H9 (cell line): ENCODE measurements at places on chromosomes 6 and 20. TPM values are rescaled to one million over a fixed set of nuclear protein-coding genes. Genes with fewer than 3 reads are reported as not detected.

KIF6 gene
- 0.63 and 0.88 TPM in 2 replicates for total RNA-seq

CHRNA4 gene
- 1.1 and 2.5 TPM in 2 replicates for total RNA-seq

MTG2 gene
- 25.1 and 27.7 TPM in 2 replicates for total RNA-seq

MPIG6B gene
- total RNA-seq = not detected in 2 replicates

BMP7 gene
- total RNA-seq = 17.7 and 19.6 TPM in 2 replicates

OPRL1 gene
- total RNA-seq = 0.90 and 1.0 TPM in 2 replicates

TPBG gene
- 19.0 and 20.8 TPM in 2 replicates for total RNA-seq

PI16 gene
- total RNA-seq = not detected in 2 replicates

LRRN4 gene
- total RNA-seq = 0.22 and 0.42 TPM in 2 replicates

WRNIP1 gene
- total RNA-seq = 38.1 and 40.0 TPM in 2 replicates

MOCS1 gene
- 14.0 and 15.2 TPM in 2 replicates for total RNA-seq

APMAP gene
- total RNA-seq = 67.8 and 69.1 TPM in 2 replicates

LY6G5C gene
- total RNA-seq = 1.8 and 2.2 TPM in 2 replicates

RBM24 gene
- 0.48 and 0.55 TPM in 2 replicates for total RNA-seq

SYTL3 gene
- total RNA-seq = 0.09 and 0.20 TPM in 2 replicates

POU5F1 gene
- 2,134 TPM in 2 replicates for total RNA-seq

SNPH gene
- total RNA-seq = 1.8 TPM in 2 replicates

MEA1 gene
- total RNA-seq = 105 and 113 TPM in 2 replicates

LIN28B gene
- 109 and 110 TPM in 2 replicates for total RNA-seq

CFAP61 gene
- total RNA-seq = 0.44 TPM in 1 of 2 replicates, not detected in the other

PRKN gene
- 1.3 and 2.0 TPM in 2 replicates for total RNA-seq

DEF6 gene
- total RNA-seq = 5.4 and 5.6 TPM in 2 replicates

HSPA1A gene
- 51.2 and 51.7 TPM in 2 replicates for total RNA-seq

LY86 gene
- total RNA-seq = not detected in 2 replicates

FOXS1 gene
- total RNA-seq = 0.22 TPM in 1 of 2 replicates, not detected in the other

PDE7B gene
- total RNA-seq = not detected in 2 replicates

SLC35D3 gene
- 0.17 and 0.57 TPM in 2 replicates for total RNA-seq

PCMTD2 gene
- 52.0 and 52.7 TPM in 2 replicates for total RNA-seq

GGTLC1 gene
- total RNA-seq = not detected in 2 replicates

C20orf204 gene
- total RNA-seq = 1.3 and 2.2 TPM in 2 replicates

RAB32 gene
- 4.7 and 4.9 TPM in 2 replicates for total RNA-seq

BPIFB4 gene
- not detected in 2 replicates for total RNA-seq

COL9A3 gene
- 137 and 150 TPM in 2 replicates for total RNA-seq

CAGE1 gene
- total RNA-seq = 0.28 TPM in 1 of 2 replicates, not detected in the other

IPCEF1 gene
- total RNA-seq = 0.48 and 0.77 TPM in 2 replicates

SLC52A3 gene
- 3.2 and 3.3 TPM in 2 replicates for total RNA-seq

ANGPT4 gene
- 0.07 and 0.11 TPM in 2 replicates for total RNA-seq

RALGAPA2 gene
- total RNA-seq = 14.9 and 16.6 TPM in 2 replicates

ZNF831 gene
- total RNA-seq = not detected in 2 replicates

TMEM244 gene
- total RNA-seq = not detected in 2 replicates

DZANK1 gene
- total RNA-seq = 9.6 and 10.5 TPM in 2 replicates

EYA4 gene
- total RNA-seq = 0.26 TPM in 1 of 2 replicates, not detected in the other

NOP56 gene
- 756 and 774 TPM in 2 replicates for total RNA-seq

SLC16A10 gene
- total RNA-seq = 9.3 and 11.4 TPM in 2 replicates

UNC5CL gene
- total RNA-seq = 0.79 and 0.81 TPM in 2 replicates

OTOR gene
- not detected in 2 replicates for total RNA-seq

GNAS gene
- 918 and 920 TPM in 2 replicates for total RNA-seq

BPIFA1 gene
- not detected in 2 replicates for total RNA-seq

HLA-DMB gene
- total RNA-seq = 1.5 and 1.7 TPM in 2 replicates

EDN3 gene
- 0.20 and 0.24 TPM in 2 replicates for total RNA-seq

F13A1 gene
- 0.15 and 0.18 TPM in 2 replicates for total RNA-seq

DEFB132 gene
- not detected in 2 replicates for total RNA-seq

GSTA3 gene
- total RNA-seq = not detected in 2 replicates

TSHZ2 gene
- total RNA-seq = 0.07 TPM in 1 of 2 replicates, not detected in the other

SMPDL3A gene
- 0.59 and 0.68 TPM in 2 replicates for total RNA-seq

MAFB gene
- 0.85 and 1.0 TPM in 2 replicates for total RNA-seq
